ENCODE measurements at places on chromosomes 3 and 15. TPM values are rescaled to one million over a fixed set of nuclear protein-coding genes. Genes with fewer than 3 reads are reported as not detected.

DNA sequence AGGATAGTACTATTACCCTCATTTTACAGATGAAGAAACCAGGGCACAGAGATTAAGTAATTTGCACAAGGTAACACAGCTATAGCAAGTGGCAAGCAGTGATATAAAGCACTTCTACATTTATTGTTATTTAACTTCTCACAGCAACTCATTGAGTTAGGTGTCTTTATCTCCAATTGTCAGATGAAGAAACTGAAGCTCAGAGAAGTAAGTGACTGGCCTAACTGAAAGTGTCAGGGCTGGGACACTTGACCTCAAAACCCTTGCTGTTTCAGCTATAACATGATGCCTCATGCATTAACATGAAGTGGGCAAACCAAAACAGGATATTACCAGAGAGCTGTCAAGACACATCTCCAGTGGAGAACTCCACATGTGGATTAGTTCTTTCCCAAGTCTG, 65.8 kb upstream of the LEKR1 start:
- DNase-seq = no peak

The NR1I2 gene
- total RNA-seq = 0.88 TPM

DNA sequence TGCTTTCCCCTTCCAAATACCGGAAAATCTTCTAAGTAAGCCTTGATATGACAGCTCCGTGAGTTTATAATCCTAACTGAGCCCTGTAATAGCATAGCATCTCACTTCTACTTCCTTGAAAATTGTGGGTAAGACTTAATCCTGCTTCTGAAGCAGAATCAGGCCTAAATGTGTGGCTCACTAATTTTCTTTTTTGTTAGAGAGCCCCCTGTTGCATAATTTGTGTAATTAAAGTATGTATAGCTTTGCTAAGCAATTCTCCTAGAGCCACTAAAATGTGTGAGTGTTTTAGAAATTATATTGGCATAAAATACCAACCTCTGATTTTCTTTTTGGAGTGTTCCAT, 304.4 kb downstream of the FGF12 start:
- no peak for DNase-seq

- DNase-seq = no peak
These were observed 289.9 kb downstream of the SATB1 start for GRCh38 chr3:18135060-18135814.

- DNase-seq = no peak
These were observed 138.0 kb upstream of the SMAD3 start for GRCh38 chr15:66927201-66928077.

DNA sequence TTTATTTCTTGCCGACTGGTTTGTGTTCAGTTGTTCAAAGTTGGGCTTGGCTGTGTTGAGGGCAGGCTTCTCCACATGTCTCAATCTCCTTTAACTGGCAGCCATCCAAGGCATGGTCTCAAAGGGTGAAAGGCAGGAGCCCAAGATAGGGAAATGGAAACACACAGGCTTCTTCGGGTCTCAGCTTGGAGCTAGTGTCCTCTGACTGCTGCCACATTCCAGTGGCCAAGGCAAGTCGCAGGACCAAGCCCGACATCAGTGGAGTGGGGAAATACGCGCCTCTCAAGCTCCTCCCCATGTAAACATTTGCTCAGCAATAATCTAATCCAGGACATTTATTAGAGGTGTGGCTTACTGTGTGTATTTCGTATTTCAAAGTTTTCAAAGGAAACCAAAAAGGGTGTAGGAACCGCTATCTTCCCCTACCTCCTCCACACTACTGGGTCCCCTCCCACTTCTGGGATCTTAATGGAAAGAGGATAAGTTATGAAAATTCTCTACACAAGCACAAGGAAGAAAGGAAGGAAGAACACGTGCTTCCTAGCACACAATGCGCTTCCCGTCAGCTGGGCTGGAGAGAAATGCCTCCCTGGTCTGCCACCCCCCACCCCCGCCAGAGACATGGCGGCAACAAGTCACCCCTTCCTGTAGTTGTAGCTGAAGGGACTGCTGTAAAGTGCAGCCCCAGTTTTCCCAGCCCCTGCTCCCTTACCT, 181.7 kb downstream of the FAM43A start:
- DNase-seq = no peak
